ENCODE measurements at places on chromosomes 7 and 10. TPM values are rescaled to one million over a fixed set of nuclear protein-coding genes. Genes with fewer than 3 reads are reported as not detected.

- no peak for DNase-seq
- peaks cover 8% of the 10 kb centered on the region for H3K27me3 ChIP-seq
- no peak overlapping the region for H3K4me3 ChIP-seq
- H3K27ac ChIP-seq = no peak overlapping the region
- H3K4me1 ChIP-seq = no peaks in the 10 kb centered on the region
- no peaks in the 10 kb centered on the region for H3K36me3 ChIP-seq
These were observed 119.6 kb downstream of the EMX2 start for GRCh38 chr10:117662126-117662525.

DNA sequence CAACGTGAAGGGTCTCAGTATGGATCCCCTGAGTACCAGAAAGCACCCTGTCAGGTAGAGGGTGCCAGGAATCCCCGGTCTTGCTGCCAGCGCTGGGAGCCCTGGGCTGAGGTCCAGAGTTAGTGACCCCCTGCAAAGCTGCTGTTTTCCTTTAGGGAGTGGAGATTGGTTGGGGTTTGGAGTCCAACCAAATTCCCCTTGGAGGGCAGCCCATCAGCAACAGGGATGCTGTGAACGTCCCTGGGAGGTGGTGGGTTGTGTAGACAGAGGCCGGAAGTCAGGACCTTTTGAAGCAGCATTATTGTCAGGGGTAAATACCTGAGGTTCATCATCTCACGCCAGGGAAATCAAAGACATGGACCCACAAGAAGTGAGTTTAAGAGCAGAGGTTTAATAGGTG lies 104.2 kb downstream of the COL26A1 start:
- H3K4me3 ChIP-seq = no peak overlapping the region
- no peak for DNase-seq
- no peak overlapping the region for H3K27ac ChIP-seq
- H3K27me3 ChIP-seq = no peaks in the 10 kb centered on the region

GRCh38 chr7:19899529-19899928 lies 126.1 kb upstream of the TMEM196 start:
- H3K4me3 ChIP-seq = no peak overlapping the region

- no peaks in the 10 kb centered on the region for H3K4me1 ChIP-seq
- no peak overlapping the region for H3K4me3 ChIP-seq
- DNase-seq = no peak
- H3K27ac ChIP-seq = no peak overlapping the region
- H3K27me3 ChIP-seq = no peaks in the 10 kb centered on the region
These were observed 358.2 kb upstream of the IGFBP3 start for GRCh38 chr7:46279290-46279689.

The GNAT3 gene
- not detected for total RNA-seq

The DPP6 gene
- total RNA-seq = 2.1 TPM

The FAM20C gene
- 12.4 TPM for total RNA-seq

The NUTM2A gene
- 1.7 TPM for total RNA-seq

- no peaks in the 10 kb centered on the region for H3K27me3 ChIP-seq
- no peak overlapping the region for H3K27ac ChIP-seq
- peaks cover 20% of the 10 kb centered on the region for H3K4me1 ChIP-seq
- H3K4me3 ChIP-seq = no peak overlapping the region
- DNase-seq = no peak
These were observed 275.3 kb upstream of the MKLN1 start for GRCh38 chr7:131052285-131052904.

GRCh38 chr10:132607491-132607890 lies 69.9 kb downstream of the INPP5A start:
- H3K36me3 ChIP-seq = no peaks in the 10 kb centered on the region
- peaks cover 29% of the 10 kb centered on the region for H3K4me1 ChIP-seq
- no peaks in the 10 kb centered on the region for H3K27me3 ChIP-seq
- no peak overlapping the region for H3K27ac ChIP-seq
- peak; percentile 7 for DNase-seq

DNA sequence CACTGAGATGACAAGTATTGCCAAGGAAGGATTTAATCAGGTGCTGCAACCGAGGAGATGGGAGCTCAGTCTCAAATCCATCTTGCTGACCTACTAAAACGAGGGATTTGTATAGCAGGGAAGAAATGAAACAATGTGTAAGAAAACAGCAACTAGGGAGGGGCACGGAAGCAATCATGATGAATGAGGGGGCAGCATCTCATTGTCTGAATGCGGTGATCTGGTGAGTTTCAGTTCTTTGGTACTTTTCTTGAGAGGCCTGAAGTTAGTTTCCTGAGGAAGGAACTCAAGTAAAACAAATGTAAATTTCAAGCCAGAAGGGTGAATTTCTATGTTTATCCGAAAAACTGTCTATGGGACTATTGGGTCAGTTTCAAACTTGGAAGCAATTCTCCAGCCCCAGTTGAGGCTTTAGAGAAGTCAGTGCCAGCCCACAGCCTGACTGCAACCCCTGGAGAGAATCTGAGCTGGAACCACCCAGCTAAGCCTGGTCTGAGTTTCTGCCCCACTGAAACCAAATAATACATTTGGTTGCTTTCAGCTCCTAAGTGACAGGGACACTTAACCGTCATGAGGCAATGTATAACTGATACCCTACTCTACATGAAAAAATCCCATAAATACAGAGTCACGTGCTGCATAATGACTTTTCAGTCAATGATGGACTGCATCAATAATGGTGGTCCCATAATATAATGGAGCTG lies 45.8 kb upstream of the TNS3 start:
- no peaks in the 10 kb centered on the region for H3K36me3 ChIP-seq
- no peaks in the 10 kb centered on the region for H3K27me3 ChIP-seq
- no peak for DNase-seq

The CALCR gene
- 0.10 TPM for total RNA-seq

The DDX56 gene
- 27.7 TPM for total RNA-seq

The ADAM12 gene
- 0.11 TPM for total RNA-seq

- no peak overlapping the region for H3K4me3 ChIP-seq
- no peaks in the 10 kb centered on the region for H3K27me3 ChIP-seq
- H3K27ac ChIP-seq = no peak overlapping the region
- DNase-seq = no peak
- no peaks in the 10 kb centered on the region for H3K36me3 ChIP-seq
- no peaks in the 10 kb centered on the region for H3K4me1 ChIP-seq
These were observed 129.0 kb downstream of the HIBADH start for GRCh38 chr7:27533652-27534081.

GRCh38 chr10:30742471-30742870 lies 112.9 kb upstream of the LYZL2 start:
- H3K4me3 ChIP-seq = no peak overlapping the region
- no peak overlapping the region for H3K27ac ChIP-seq
- H3K36me3 ChIP-seq = no peaks in the 10 kb centered on the region
- DNase-seq = no peak

DNA sequence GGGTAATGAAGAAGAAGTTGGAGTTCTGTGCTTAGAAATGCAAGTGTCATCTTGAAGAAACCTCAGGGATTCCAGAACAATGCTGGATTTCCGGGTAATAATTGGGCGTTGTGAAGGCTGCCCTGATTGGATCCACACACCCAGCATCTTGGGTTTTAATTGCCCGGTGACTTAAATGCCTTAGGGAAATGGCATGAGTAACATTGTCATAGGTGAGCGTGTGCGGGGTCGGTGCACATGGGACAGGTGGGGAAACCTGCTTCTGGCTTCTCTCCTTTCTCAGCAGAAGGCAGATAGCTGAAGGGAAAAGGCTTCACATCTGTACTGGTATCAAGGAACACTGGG lies 15.2 kb upstream of the CAMK1D start:
- H3K4me1 ChIP-seq = peaks cover 8% of the 10 kb centered on the region
- H3K27ac ChIP-seq = peak overlapping the region; percentile 57
- DNase-seq = no peak
- no peak overlapping the region for H3K4me3 ChIP-seq
- no peaks in the 10 kb centered on the region for H3K36me3 ChIP-seq

The CYP3A7 gene
- total RNA-seq = not detected

The HTR7 gene
- total RNA-seq = 0.24 TPM

- no peaks in the 10 kb centered on the region for H3K27me3 ChIP-seq
- H3K4me1 ChIP-seq = no peaks in the 10 kb centered on the region
- DNase-seq = no peak
- H3K4me3 ChIP-seq = no peak overlapping the region
These were observed 1162.5 kb upstream of the C7orf33 start for GRCh38 chr7:147428075-147428474.

The PTPN20 gene
- 12.7 TPM for total RNA-seq

DNA sequence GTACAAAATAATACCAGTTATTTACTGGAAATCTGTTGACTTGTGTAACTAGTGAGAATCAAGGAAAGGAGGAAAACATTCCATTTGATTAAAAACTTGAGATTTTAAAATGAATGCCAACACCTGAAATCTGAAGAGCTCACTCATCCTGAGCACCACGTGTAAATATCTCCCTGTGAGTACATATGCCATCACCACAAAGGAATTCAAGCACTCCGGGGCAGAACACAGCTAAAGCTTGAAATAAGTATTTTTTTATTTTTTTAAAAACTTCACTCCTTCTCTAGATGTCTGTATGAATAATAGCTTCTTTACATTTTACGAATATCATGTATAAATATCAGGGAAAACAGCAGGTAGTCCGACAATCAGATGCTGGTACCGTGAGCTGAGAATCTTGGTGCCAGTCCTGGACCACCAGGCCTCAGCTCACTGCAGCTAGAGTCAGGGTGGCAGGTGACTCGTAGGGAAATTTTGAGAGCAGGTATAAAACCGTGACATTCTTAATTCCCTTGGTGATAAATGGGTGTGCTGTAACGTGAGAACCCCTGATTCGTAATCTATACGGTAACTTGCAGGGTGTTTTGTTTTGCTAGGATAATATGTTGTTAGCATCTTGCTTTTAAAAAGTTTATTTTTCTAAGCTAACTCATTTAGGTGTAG lies 12.7 kb downstream of the LMTK2 start:
- peaks cover 57% of the 10 kb centered on the region for H3K4me1 ChIP-seq
- DNase-seq = no peak
- no peaks in the 10 kb centered on the region for H3K27me3 ChIP-seq
- no peaks in the 10 kb centered on the region for H3K36me3 ChIP-seq
- H3K27ac ChIP-seq = peak overlapping the region; percentile 64
- no peak overlapping the region for H3K4me3 ChIP-seq

The GALNT17 gene
- total RNA-seq = 87.0 TPM

DNA sequence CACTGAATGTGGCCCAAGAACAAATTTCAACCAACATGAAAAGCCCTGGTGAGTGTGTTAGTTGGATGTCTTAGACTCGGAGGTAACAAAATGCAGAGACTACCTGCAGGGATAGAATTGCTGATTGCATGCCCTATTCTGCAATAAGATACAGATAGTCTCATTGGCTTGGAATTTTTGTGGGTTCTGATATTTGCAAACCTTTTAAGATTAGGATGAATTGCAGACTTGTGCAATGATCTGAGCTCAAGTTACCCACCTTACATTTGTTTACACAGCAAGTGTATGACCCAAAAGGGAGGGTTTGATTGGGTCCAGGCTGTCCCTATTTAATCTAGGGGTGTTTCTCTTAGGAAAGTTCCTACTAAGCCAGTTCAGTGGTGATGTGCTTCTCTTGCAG lies 45.4 kb downstream of the GPR37 start:
- no peaks in the 10 kb centered on the region for H3K4me1 ChIP-seq
- H3K27ac ChIP-seq = no peak overlapping the region
- no peaks in the 10 kb centered on the region for H3K36me3 ChIP-seq
- H3K27me3 ChIP-seq = no peaks in the 10 kb centered on the region
- DNase-seq = no peak
- no peak overlapping the region for H3K4me3 ChIP-seq

- H3K4me3 ChIP-seq = no peak overlapping the region
- no peaks in the 10 kb centered on the region for H3K27me3 ChIP-seq
- H3K36me3 ChIP-seq = no peaks in the 10 kb centered on the region
- no peak for DNase-seq
- H3K4me1 ChIP-seq = peaks cover 10% of the 10 kb centered on the region
- no peak overlapping the region for H3K27ac ChIP-seq
These were observed 197.3 kb downstream of the PHF14 start for GRCh38 chr7:11170863-11171568.

DNA sequence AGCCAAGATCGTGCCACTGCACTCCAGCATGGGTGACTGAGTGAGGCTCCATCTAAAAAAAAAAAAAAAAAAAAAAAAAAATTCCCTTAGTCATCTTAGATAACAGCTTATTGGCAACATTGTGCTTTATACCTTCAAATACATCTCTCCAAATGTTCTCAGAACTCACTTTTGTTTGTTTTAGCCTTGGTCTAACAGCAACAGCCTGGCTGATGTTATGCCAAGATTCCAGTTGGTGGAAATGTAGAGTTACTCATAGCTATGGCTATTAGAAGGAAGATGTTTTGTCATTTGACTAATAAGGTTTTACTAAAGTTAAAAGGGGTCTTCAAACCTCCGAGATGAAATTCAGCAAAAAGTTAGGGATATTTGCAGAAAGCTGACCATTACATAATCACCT lies 481.4 kb downstream of the NEBL start:
- no peak overlapping the region for H3K4me3 ChIP-seq
- no peaks in the 10 kb centered on the region for H3K27me3 ChIP-seq
- H3K36me3 ChIP-seq = no peaks in the 10 kb centered on the region
- no peak for DNase-seq
- no peaks in the 10 kb centered on the region for H3K4me1 ChIP-seq

DNA sequence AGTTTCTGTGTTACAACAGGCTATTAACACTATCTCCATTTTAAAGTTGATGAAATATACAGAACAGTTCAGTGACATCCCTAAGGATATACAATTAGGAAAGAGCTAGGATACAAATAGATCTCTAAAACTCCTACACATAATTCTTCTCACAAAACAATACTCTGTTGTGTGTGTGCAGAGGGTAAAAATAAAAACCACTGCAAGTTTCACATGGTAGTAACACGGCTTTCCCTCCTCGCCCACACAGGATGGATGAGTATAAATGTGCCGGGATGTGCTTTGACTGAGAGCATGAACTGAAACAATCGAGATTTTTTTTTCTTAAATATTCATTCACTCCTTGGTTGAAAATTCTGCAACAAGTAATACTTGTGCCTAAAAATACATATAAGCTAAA lies 131.5 kb upstream of the C1QL3 start:
- DNase-seq = no peak
- no peak overlapping the region for H3K27ac ChIP-seq
- H3K4me3 ChIP-seq = no peak overlapping the region
- H3K36me3 ChIP-seq = no peaks in the 10 kb centered on the region

- H3K36me3 ChIP-seq = no peaks in the 10 kb centered on the region
- H3K27me3 ChIP-seq = no peaks in the 10 kb centered on the region
- no peak overlapping the region for H3K27ac ChIP-seq
- no peak for DNase-seq
- H3K4me3 ChIP-seq = no peak overlapping the region
These were observed 265.5 kb upstream of the POT1 start for GRCh38 chr7:125195156-125195555.

GRCh38 chr10:98235846-98236245 lies 32.1 kb downstream of the LOXL4 start:
- H3K4me1 ChIP-seq = no peaks in the 10 kb centered on the region
- no peak overlapping the region for H3K27ac ChIP-seq
- H3K27me3 ChIP-seq = no peaks in the 10 kb centered on the region
- no peak overlapping the region for H3K4me3 ChIP-seq

The CFTR gene
- total RNA-seq = 0.06 TPM

- H3K4me1 ChIP-seq = no peaks in the 10 kb centered on the region
- H3K27me3 ChIP-seq = no peaks in the 10 kb centered on the region
- H3K27ac ChIP-seq = no peak overlapping the region
- no peaks in the 10 kb centered on the region for H3K36me3 ChIP-seq
These were observed 1039.6 kb upstream of the LRRN3 start for GRCh38 chr7:110051372-110051771.

The AZGP1 gene
- 214 TPM for total RNA-seq

All from heart right ventricle (tissue), 16 donors.